ENCODE measurements at places on chromosomes 6 and 20. TPM values are rescaled to one million over a fixed set of nuclear protein-coding genes. Genes with fewer than 3 reads are reported as not detected.

Gene DEFB132
- total RNA-seq = not detected

Gene HSD17B8
- total RNA-seq = 8.1 TPM

Gene ACSS1
- 24.8 TPM for total RNA-seq

Gene TMC2
- not detected for total RNA-seq

Gene CLPSL1
- not detected for total RNA-seq

Gene ENPP1
- total RNA-seq = 0.31 TPM

Gene RWDD2A
- 3.4 TPM for total RNA-seq

Gene PTK6
- 0.13 TPM for total RNA-seq

Gene BPIFB2
- total RNA-seq = not detected

Gene HS3ST5
- not detected for total RNA-seq

Gene AVP
- total RNA-seq = not detected

Gene WFDC5
- total RNA-seq = not detected

Gene ACTL10
- 1.6 TPM for total RNA-seq

Gene AFG1L
- total RNA-seq = 1.6 TPM

Gene MLN
- total RNA-seq = not detected

Gene ADGRF1
- not detected for total RNA-seq

Gene EDN1
- 486 TPM for total RNA-seq

Gene PSORS1C1
- total RNA-seq = 8.1 TPM

Gene LY6G6D
- total RNA-seq = not detected

Gene LSM14B
- 31.8 TPM for total RNA-seq

Gene CYB5R4
- total RNA-seq = 1.6 TPM

Gene CALHM6
- total RNA-seq = 1.3 TPM

Gene C4B
- 0.97 TPM for total RNA-seq

Gene PKHD1
- not detected for total RNA-seq

Gene PSORS1C2
- total RNA-seq = not detected

Gene PTCHD4
- total RNA-seq = 4.2 TPM

Gene RTEL1
- 14.5 TPM for total RNA-seq

Gene ZC3H12D
- total RNA-seq = not detected

Gene IDH3B
- 111 TPM for total RNA-seq

Gene SCGN
- total RNA-seq = not detected

Gene PAK5
- not detected for total RNA-seq

Gene PREP
- 59.5 TPM for total RNA-seq

Gene DYNLT2
- 0.88 TPM for total RNA-seq

Measured in bladder microvascular endothelial cell (primary cell).